ENCODE measurements at places on chromosomes 2 and 18.

DNA sequence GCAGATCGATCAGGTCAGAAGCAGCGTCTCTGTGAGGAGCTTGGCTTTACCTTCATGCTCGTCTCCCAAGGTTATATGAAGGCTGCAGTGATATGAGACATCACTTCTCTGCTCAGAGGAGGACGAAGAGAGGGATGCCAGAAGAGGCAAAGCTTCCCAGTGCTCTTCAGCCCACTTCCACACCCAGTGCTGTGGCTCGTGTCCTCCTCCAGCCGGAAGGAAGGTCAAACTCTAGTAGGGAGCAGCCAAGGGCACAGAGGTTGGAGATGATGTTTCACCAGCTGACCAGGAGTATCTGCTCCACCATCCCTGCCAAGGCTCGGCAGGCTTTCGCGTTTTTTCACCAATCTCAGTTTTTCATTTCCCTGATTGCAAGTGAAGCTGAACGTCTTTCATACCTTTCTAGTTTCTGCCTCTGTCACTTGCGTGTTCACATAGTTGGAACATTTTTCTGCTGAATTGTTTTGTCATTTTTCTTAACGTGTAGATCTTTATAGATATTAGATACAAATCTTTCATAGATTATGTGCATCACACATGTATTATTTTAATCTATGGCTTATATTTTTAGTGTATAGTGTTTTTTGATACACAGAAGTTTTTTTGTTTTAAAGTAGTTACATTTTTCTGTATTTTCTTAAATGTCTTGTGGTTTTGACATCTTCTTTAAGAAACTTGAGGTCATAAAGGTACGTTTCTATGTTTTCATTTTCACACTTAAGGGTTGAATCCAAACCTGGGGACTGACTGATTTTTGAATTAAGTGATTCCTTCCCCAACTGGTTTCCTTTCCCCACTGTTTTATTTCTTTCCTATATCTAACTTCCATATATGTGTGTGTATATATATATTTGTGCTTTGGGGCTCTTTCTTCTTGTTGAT, 23.5 kb upstream of the L3MBTL4 start:
- no peak for DNase-seq

- no peak for DNase-seq
These were observed 22.8 kb upstream of the LCLAT1 start for GRCh38 chr2:30424231-30424630.

DNA sequence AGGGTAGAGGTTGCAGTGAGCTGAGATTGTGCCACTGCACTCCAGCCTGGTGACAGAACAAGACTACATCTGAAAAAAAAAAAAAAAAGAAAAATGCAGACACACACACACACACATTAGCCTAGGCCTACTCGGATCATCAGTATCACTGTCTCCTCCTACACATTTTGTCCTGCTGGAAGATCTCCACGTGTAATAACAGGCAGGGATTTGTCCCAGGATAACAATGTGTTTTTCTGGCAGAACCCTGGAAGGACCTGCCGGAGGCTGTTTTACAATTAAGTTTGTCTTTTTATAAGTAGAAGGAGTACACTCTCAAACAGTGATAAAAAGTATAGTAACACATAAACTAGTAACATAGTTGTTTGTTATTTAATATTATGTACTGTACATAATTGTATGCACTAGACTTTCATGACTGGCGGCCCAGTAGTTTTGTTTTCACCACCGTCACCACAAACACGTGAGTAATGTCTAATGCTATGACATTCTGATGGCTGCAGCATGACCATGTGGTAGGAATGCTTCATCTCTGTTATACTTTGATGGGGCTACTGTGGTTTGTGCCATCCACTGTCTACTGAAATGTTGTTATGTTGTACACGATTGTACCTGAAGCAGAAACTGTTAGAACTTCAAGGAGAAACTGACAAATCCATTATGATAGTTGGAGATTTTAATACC, 130.6 kb downstream of the ATP9B start:
- DNase-seq, result no peak

GRCh38 chr18:3791238-3791637, 341.3 kb downstream of the TGIF1 start:
- DNase-seq, result no peak

DNA sequence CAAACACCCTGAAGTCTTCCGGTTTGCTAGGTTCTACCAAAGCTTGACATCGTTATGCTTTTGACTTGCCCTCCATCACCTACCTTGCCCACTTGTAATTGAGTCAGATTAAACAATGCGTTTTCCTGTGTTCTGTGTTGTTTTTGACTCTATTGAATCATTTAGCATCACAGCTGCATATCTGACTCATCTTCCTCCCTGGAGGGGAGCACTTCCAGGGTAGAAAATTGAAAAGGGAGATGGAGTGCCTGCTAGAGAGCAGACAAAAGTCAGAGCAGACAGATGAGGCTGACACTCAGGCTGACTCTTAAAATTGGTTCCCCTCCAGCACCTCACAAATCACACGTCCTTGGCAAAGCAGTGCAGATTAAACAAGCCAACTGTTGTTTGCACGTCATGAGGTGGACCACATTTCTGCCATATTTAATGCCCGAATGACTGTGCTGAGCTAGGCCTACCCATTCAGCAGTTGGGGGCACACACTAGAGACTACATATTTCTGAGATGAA, 2.2 kb downstream of the MPP4 start:
- DNase-seq, result no peak

DNA sequence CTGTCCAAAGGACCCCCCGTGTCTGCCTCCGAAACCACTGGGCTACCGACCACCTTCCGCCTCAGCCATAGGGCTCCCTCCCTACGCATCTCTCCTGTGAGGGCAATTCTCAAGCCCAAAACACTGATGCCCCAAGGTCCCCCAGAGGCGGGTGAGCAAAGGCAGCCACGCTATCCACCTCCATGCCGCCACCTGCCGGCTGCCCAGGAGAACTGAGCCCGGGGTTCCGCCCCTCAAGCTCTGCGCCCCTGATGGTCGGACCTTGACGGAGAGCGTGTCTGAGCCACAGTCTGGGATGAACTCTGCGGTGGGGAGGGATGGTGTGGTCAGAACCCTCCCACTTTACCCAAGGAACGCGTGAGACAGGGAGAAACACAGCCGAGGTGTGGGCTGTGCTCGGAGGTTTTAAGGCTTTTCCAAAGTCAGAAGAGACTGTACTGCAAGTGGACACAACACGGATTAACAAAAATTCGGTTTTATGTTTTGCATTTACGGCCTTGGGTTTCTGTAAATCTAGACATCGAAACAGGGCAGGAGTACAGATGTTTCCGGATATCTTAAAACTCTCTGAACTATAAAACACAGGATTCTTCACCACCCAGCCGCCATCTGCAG, 114.1 kb downstream of the ZNF516 start:
- DNase-seq, result no peak

- no peak for DNase-seq
These were observed 25.8 kb downstream of the DNAJC27 start for GRCh38 chr2:24945907-24946306.

DNA sequence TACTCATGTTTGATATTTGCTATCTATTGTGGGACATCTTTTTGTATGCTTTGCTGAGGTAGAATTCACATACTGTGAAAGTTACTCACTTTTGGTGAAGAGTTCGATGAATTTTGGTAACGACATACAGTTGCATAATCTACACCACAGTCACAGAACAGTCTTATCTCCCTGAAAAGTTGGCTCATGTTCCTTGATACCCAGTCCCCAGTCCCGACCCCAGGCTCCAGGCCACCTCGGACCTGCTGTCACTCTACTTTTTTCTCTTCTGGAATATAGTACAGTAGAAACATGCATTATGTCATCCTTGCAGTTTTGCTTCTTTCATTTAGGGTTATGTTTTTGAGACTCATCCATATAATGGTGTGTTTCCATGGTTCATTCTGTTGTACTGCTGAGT, 191.7 kb downstream of the FAM210A start:
- no peak for DNase-seq

- DNase-seq, result no peak
These were observed 160.8 kb downstream of the LPIN1 start for GRCh38 chr2:11907190-11907589.

GRCh38 chr2:10045561-10046355, 2.4 kb downstream of the KLF11 start:
- DNase-seq, result no peak

DNA sequence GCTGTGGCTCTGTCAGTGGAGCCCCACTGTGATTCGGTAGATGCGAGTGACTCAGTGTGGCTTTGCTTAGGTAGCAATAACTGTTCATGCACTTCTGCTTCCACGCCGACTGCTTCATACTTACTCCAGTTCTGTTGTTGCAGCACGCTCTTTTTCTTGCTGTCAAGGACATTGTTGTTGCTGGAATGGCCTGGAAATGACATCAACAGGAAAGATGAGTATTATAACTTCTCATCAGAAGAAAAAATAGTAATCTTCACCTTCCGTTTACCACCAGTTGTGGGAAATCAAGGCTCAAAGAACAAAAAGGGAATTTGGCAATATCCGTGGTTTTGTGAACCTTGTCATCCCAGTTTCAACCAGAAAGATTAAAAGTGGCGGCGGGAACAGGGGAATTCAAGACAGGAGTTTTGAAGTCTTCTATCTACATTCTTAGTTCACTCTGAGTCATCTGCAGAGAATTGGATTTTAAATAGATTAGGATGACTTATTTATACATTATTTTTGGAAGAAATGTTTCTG, 8.3 kb downstream of the TM4SF20 start:
- DNase-seq, result no peak

- DNase-seq, result no peak
These were observed 27.0 kb downstream of the TMEM182 start for GRCh38 chr2:102788885-102789260.

DNA sequence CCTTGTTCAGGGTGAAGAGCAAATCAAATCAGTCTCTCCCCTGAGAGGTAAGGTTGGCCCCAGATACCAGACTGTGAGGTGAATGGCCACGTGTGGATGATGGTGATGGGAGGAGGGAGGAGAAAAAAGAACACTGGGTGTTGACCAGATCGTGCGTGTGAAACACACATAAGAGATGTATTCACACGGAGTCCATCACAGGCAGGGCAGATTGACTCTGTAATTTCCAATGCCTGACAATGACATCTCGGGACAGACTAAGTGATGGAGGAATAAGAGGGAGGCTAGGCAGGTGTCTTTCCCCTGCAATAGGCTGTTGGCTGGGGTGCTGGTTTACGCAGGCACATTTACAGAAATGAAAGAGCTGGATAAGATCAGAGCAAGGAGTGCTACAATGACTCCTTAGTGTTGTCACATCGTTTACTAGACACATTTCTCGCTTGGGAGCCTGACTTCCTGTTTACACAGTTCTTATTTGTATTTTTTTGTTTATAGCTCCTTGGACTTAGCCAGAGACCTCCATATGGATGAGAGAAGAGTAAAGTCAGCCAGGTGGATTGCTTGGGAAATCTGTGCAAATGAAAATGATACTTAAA, 43.1 kb downstream of the CPO start:
- no peak for DNase-seq

DNA sequence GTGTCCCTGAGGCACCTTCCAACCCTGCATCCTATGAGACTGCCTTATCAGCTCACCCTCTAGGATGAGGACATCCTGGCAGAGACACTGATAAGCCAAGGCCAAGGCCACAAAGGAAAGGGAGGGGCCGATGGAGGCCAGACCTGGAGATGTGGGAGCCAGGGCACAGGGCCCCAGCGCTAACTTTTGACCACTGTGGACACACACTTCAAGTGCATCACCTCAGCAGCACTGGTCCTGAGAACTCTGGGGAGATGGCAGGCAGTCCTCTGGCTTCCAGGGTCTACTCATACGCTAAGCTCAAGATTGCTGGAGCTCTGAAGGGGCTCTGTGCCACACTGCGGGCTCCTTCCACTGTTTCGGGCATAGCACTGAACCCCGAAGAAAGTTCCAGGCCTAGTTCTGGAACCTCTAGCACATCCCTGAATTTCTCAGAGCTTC, 100.2 kb upstream of the ID2 start:
- DNase-seq, result no peak

GRCh38 chr2:218875692-218876246, 4.9 kb upstream of the WNT10A start:
- DNase-seq, result no peak

DNA sequence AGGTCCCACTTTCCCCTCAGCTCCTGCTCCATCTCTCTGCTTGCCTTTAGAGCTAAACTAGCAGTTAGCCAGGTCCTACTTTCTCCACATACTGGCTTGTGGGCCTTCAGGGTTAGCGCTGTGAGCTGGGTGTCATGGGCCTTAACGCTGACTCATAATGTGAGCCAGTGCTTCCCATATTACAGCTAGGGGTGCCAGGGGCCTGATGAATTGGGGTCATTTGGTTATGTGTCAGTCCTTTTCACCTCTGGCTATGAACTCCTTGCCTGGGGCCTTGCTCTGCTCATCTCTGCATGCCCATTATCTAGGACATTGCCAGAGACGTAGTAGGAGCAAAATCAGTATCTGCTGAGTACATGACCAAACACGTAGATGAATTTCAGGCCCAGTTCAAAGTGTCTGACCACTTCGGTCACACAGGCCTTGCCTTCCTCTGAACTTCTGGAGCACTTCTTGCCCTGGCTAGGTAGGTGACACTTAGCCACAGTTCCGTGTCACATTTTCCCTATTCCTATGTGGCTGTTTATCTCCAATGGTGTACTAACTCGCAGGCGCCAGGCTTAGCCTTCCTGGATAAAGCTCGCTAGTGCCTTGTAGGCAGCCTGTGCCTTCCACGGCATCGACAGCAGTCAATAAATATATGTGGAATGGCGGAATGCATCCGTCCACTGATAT, 103.2 kb upstream of the SIX3 start:
- no peak for DNase-seq

DNA sequence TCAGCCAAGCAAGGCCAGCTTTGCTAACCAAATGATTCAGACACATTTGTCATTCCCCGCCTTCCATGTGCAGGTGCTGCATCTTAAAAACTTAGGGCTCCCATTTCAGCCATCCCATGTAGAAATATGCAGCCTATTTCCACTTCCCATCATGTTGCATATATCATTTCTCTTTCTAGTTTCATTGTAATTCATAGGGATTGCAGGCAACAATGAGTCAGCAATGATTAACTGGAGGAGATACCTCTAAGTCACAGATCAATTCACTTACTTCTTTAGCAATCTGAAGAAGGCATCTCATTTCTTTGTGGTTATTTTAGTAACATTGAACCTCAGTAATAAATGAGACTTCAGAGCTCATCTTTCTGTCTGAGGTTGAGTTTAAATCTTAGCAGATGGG, 276.1 kb upstream of the PKDCC start:
- no peak for DNase-seq

- DNase-seq, result no peak
These were observed 5.8 kb upstream of the RNU4ATAC start for GRCh38 chr2:121524685-121525425.

Measured in AG09319 (cell line).